Mesothelial cell of epicardium (in vitro differentiated cells): ENCODE measurements at places on chromosomes 1 and 21.

DNA sequence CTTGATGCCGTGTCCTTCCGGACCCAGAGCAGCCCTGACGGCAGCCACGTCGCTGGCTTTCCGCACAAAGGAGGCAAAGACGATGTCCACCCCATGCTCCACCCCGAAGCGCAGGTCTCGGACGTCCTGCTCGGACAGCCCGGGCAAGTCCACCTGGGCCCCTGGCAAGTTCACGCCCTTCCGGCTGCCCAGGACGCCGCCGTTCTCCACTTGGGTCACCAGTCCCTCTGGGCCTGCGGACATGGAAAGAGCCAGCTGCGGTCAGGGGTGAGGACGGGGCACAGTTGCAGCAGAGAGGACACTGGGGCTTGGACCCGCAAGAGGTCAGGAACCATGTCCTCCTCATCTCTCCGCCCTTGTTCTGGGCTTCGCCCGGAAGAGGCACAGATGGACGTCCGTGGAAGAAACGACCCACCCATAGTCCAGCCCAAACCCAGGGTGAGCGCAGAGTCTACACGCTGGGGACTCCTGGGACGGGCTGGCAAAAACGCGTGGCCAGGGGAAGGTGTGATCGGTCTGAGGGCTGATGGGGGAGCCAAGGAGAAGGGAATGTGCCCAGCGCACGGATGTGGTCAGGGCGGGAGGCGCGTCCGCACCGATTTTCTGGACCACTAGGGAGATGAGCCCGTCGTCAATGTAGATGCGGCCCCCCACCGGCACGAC is 6.6 kb downstream of the PKLR start:
- no peak for DNase-seq

GRCh38 chr21:15495965-15496364 is 233.8 kb upstream of the USP25 start:
- no peak for DNase-seq

GRCh38 chr1:242530761-242531160 is 6.3 kb upstream of the PLD5 start:
- DNase-seq: no peak

GRCh38 chr1:5909576-5910275 is 82.5 kb downstream of the NPHP4 start:
- DNase-seq: no peak

GRCh38 chr1:222009105-222009730 is 267.3 kb upstream of the DUSP10 start:
- no peak for DNase-seq

GRCh38 chr1:207925210-207925609 is 14.3 kb upstream of the CD34 start:
- DNase-seq: no peak

- DNase-seq: no peak
These were observed 4.5 kb downstream of the ASCL5 start for GRCh38 chr1:201122321-201122957.

- DNase-seq: no peak
These were observed 26.5 kb downstream of the GPR137B start for GRCh38 chr1:236168716-236169429.

DNA sequence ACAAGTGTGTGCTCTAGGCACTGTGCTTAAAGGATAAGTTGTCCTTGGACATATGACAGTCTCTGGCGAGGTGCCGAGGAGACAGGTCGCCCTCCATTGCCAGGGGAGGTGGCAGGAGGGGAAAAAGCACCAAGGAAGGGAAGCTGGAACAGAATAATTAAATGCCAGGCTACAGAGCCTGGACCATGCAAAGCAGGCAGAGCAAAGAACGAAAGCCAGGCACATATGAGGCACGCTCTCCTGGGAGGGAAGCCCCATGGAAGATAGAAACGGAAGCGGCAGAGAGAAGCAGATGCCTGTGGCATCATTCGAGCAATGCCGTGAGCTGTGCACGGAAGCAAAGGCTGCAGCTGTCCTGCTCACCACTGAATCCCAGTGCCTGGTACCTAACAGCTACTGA is 91.2 kb downstream of the JAK1 start:
- no peak for DNase-seq

DNA sequence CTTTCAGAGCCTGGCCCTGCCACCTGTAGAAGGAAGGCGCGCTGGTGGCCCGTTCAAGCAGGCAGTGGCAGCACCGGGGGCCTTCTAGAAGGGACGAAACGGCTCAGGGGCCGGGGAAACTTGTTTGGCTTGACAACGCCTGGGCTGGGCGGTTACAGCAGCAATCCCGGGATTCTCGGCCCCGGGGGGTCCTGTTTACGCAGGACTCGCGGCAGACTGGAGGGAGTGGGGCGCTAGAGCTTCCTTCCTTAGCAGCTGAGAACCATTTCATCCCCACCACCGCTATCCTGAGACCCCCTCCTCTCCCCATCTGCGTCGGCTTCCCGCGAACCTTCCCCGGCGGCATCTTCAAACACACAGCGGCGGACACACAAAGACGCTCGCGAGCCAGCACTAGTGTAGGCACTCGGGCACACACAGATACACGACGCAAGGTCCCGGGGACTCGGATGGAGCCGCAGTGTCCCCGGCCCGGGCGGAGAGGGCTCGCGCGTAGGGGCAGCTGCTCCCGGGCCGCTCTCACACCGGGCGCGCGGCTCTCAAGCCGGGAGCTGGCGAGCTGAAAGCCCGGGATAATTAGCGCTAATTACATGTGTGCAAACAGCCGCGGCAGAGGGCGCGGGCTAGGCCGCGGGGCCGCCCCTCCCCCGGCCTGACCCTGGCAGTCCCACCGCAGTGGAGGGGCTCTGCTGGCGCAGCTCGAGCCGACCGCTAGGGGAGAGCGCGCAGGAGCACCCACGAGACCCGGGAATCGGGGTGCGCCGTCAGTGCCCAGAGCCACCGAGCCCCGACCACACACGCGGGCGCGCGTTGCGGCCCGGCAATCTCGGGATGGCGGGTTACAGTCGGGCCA is 271.4 kb downstream of the FOXD2 start:
- DNase-seq: no peak

DNA sequence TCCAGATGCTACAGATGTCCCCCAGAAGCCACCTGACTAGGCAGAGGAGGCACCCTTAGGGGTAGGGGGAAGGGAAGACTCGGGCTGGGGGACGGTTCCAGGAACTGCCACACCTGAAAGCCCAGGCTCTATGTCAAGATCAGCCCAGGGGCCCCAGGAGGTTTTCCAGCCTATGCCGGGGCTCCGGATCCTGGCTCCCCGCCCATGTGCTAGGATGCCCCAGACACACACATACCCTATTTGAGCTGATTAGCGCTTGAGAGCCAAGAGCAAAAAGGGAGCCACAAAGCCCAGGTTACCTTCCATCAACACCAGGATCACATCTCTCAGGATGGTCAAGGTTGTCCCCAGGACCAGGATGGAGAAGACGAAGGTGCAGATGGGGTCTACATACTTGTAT is 4.5 kb downstream of the SLC30A2 start:
- DNase-seq: no peak

GRCh38 chr1:37473431-37474045 is 842 bp upstream of the ZC3H12A start:
- DNase-seq: no peak

GRCh38 chr1:30735124-30735523 is 11.7 kb upstream of the MATN1 start:
- no peak for DNase-seq

- DNase-seq: no peak
These were observed 3.6 kb downstream of the CELF3 start for GRCh38 chr1:151713044-151713443.

DNA sequence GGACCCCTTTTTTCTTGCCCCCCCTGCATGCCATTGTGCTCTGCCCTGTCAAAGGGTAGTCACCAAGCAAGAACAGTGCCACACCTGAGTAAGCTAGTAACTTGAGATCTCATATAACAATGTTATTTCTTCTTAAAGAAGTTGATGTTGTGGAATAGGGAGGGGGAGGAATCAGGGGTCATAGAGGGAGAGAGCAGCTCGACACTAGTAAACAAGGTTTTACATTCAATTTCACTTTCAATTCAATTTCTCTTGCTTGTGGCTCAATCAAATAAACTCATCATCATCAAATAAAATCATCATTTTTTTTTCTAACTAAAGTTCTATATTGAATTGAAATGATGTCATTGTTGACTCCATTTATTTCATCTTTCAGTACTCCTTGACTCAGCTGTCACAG is 106.4 kb downstream of the CRB1 start:
- DNase-seq: no peak
